ENCODE measurements at places on chromosomes 7 and 10. TPM values are rescaled to one million over a fixed set of nuclear protein-coding genes. Genes with fewer than 3 reads are reported as not detected.

DNA sequence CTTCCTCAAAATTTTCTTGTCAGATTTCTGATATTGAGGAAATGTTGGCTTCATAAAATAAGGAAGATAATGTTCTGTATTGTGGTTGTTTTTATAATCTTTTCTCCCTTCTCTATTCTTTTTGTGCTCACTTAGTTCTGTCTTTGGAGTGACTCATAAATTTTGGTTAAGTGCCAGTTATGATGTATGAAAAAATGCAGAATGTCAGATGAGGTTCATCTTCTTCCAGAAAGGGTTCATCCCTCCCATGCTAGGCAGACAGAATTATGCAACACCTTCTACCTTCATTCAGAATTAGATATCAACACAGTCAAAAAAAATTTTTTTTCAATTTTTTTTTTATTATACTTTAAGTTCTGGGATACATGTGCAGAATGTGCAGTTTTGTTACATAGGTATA lies 36.6 kb upstream of the CYP2C19 start:
- DNase-seq = no peak
- no peak overlapping the region for H3K4me3 ChIP-seq

DNA sequence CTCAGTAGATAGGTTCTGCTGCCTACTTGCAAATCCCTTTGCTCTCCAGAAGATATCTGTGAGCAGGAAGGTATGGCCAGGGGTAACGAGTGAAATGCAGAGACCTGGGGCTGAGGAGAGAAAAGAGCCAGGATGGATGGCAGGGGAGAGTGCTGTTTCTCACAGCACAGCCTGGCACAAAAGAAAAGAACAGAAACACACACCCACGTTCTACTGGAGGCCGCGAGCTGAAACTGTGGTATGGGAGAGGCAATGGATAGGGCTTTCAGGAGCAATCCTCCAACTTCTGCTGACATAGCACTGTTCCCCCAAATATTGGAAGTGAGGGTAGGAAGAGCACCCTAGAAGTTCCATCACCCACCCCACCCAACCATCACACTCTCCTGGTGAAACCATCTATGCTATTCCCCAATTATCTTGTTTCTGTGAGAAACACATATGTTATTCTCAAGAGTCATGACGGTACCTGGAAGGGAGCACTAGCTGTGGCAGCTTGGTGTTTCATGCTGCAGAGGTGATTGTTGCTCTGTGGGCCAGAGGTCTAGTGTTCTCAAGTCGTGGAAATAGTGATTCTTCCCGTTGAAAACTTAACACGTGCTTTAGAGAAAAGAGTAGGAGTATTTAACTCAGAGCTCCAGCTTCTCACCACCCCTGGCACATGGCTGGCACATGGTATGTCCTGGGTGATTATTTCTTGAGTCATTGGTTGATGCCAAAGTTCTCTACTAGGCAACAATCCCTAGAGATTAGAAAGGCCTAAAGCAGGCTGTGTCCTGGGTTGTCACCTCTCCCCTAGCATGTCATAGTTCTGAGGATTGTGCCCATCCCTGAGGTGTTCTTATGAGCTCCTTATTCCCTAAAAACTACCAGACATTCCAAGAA lies 198.3 kb downstream of the PLXNA4 start:
- H3K36me3 ChIP-seq = no peaks in the 10 kb centered on the region
- no peaks in the 10 kb centered on the region for H3K27me3 ChIP-seq
- H3K27ac ChIP-seq = no peak overlapping the region
- H3K4me1 ChIP-seq = peaks cover 18% of the 10 kb centered on the region
- no peak overlapping the region for H3K4me3 ChIP-seq

DNA sequence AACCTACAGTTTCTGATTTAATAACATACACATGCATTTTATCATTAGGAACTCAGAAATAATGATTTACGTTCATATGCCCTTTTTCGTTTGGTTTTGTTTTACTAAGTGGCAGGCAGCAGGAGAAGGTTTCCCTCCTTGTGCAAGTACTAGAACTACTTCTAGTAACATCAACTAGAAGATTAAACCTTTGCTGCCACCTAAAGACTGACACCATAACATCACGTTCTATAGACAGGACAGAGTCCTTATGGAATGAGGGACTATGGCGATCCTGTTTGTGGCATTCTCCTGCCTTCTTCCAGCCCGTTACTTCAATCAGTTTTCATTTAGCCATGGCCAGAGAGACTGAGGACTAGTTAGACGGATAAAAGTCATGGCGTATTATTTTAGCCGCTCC lies 53.2 kb downstream of the GAD2 start:
- DNase-seq = no peak
- H3K27ac ChIP-seq = no peak overlapping the region
- H3K4me3 ChIP-seq = no peak overlapping the region
- peaks cover 7% of the 10 kb centered on the region for H3K4me1 ChIP-seq
- H3K36me3 ChIP-seq = no peaks in the 10 kb centered on the region

DNA sequence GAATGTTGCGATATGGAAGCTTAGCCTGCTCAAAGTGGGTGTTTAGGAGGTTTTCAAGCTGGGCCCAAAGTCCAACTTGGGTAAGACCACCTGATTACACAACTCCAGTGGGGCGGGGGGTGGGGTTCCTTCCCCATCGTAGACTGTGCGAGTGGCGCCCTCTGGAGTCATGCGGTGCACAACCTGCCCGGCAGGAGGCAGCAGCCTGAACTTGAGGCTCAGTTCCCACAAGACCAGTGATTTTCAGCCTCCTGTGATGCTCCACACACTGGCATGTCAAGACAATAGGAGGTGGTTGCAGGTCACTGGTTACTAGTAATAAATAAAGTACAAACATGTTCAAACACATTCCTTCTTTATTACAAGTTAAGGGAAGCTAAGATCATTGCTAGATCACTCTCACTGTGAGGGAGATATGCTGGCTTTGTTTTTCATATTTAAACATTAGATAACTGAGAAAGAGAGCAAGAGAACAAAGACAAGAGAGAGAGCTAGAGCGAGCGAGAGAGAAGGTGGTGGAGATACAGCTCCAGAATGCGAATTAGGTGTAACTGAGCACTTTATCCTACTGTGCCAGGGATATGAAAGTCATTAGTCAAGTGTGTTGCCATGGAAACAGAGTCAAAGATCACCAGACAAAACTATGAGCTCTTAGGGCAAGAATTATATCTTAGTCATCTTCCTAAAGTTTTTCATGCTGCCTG lies 97.4 kb upstream of the BMPER start:
- no peaks in the 10 kb centered on the region for H3K27me3 ChIP-seq
- H3K4me1 ChIP-seq = no peaks in the 10 kb centered on the region
- H3K27ac ChIP-seq = no peak overlapping the region
- H3K36me3 ChIP-seq = no peaks in the 10 kb centered on the region
- no peak overlapping the region for H3K4me3 ChIP-seq

- H3K27me3 ChIP-seq = no peaks in the 10 kb centered on the region
- peaks cover 14% of the 10 kb centered on the region for H3K4me1 ChIP-seq
- no peak for DNase-seq
- no peak overlapping the region for H3K27ac ChIP-seq
- H3K4me3 ChIP-seq = no peak overlapping the region
These were observed 651.5 kb downstream of the TNS3 start for GRCh38 chr7:46930366-46930765.

GRCh38 chr10:5958077-5958476 lies 19.3 kb downstream of the IL15RA start:
- DNase-seq = no peak
- H3K36me3 ChIP-seq = no peaks in the 10 kb centered on the region
- H3K4me1 ChIP-seq = peaks cover 7% of the 10 kb centered on the region
- no peaks in the 10 kb centered on the region for H3K27me3 ChIP-seq

The CPA4 gene
- total RNA-seq = 9.6 TPM

The SUN3 gene
- total RNA-seq = not detected
